ENCODE measurements at places on chromosomes 4 and X.

- no peak for DNase-seq
Measured at GRCh38 chr4:30068234-30068633, 651.9 kb upstream of the PCDH7 start.

- DNase-seq = no peak
Measured at GRCh38 chrX:110836451-110836850, 40.8 kb upstream of the CHRDL1 start.

DNA sequence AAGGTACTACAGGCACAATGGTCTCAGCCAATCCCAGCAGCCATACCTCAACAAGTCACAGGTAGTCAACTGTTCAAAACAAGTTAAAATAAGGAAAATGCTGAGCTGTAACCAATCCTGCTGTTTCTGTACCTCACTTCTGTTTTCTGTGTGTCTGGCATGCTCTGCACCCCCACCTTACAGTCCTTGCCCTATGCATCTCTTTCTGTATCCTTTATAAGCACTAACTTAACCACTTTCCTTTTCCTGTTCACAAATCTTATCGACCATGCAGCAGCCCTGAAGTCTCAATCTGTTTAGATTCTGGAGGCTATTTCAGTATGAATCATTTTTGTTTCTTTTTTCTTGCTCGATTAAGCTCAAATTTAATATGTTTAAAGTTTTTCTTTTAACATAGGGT lies 12.5 kb upstream of the FAM13A start:
- no peak for DNase-seq

DNA sequence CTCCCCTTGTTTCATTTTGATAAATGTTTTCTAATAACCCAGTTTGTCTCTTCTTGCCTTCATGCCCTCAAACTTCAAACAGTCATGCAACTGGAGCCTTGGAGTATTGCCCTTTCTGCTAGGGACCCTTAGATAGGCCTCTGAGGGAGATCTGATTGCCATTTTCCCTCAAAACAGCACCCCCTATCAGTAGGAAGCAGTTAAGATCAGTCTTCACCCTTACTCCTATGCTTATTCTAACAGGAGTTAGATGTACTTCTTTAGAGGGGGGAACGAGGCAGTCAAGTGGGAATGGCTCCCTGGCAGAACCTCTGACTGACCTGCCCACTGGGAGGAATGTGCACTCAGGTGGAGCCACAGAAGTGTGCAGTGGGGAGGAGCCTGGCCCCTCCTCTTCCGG lies 74.1 kb downstream of the FAM47A start:
- no peak for DNase-seq

DNA sequence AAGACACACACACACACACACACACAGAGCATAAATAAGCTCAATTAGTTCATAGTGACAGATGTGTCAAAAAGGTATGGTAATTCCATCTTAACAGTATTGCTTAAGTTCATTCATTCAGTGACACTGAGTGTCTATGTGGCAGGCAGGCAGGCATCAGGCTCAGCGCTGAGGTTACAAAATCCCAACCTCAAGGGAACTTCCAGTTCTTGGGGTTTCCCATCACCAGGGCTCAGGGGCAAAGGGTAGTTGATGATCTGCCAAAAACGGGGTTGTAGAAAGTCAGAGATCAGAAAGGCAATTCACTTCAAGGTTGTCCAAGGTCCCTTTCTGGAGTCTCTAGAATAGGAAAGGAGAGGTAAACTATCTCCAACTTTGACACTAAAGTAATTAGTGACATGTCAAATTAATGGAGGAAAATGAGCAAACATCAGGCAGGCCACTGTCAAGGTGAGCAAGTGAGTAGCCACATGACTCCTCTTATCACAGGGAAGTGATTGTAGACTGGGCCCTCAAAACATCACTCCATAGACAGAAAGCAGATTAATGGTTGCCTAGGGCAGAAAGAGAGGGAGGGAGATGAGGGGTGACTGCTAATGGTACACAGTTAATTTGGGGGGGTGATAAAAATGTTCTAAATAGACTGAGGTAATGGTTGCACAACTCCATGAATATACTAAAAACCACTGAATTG lies 41.8 kb downstream of the GPC4 start:
- DNase-seq = no peak

DNA sequence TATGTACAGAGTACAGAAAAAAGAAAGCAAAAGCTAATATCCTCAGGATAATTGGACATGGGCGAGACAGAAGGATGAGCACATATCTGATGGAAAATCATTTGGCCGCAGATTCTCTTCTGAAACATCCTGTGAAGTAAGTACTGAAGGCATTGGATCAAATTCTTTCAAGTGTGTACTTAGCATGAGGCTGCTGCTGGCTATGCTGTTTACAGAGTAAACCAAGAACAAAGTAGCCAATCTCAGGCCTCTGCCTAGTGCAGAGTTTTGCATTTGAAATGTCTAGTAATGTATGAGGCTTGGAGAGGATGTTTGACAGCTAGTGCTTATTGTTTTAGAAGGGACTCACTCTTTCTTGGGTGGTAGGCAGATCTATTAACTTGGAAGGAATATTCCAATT lies 128.5 kb downstream of the MAGEC2 start:
- DNase-seq = no peak

DNA sequence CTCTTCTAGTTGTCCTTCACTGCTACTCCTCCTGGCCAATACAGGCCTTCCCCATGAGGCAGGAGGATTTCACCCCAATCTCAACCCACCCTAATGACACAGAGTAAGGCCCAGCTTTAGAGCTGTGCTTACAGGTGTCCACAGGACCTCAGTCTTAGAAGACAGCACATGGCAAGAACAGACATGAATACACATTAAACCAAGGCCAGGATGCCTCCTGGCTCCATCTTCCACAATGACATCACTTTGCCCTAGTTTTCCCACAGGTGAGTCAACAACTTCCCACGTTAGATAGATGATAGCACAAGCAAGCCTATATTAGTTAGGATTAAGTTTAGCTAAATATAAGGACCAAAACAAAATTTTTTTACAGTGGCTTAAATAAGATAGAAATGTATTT lies 63.8 kb upstream of the NOCT start:
- DNase-seq = no peak

DNA sequence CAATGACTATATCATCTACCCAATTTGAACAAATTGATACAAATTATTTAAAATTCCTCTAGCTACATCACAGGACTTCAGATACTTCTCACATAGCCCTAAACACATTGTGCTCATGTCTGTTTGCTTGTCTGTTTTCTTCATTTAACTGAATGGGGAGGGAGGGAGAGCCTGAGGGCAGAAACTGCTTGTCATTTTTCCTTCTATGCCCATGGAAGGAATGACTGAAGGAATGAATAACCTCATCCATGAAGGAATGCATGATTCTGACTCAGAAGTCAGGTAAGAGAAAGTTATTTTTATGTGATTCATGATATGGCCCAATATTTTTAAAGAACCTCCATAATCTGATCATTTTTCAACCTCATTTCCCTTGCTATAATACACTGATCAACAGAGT lies 418.0 kb upstream of the PITX2 start:
- no peak for DNase-seq

DNA sequence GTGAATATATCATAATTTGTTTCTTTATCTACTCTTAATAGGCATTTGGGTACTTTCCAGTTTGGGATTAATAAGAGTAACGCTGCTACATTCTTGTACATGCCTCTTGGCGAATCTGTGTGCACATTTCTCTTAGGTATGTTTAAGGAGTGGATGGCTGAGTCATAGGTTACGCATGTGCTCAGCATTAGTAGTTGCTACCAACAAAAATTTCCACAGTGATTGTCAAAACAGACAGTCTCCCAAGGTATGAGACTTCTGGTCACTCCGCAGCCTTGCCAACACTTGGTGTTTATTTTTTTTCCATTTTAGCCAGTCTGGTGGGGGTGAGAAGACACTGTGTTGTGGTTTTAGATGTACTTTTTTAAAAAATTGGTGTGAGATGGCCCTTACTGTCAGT lies 44.6 kb downstream of the FGFBP1 start:
- DNase-seq = no peak

GRCh38 chrX:113770806-113771205 lies 813.1 kb upstream of the HTR2C start:
- DNase-seq = no peak

- no peak for DNase-seq
Measured at GRCh38 chr4:84722720-84723119, 139.8 kb downstream of the CDS1 start.

DNA sequence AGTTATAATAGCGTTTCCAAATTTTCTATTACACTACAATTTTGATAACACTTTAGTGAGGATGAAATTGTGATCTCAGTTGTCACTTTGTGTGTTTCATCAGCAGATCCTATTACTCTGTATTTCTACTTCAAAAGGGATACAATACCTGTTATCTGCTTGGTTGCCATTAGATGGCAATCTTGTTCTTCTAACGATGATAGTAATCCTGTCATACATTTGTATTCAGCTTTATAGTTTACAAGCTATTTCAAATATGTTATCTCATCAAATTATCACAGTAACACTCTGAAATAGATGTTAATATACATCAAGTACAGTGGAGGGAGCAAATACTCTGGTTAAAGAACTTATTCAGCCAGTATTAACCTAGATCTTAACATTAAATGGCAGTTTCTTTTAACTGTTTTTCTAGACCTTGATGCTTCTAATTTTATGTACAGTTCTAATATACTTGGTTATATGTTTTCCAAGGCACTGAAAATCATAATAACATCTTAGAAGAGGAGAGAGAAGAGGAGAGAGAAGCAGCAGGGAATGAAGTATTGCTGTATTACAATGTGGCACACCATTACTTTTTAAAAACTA lies 292.0 kb downstream of the CCSER1 start:
- peak; percentile 36 for DNase-seq

GRCh38 chrX:153905481-153906095 lies 1.1 kb downstream of the AVPR2 start:
- no peak for DNase-seq

- DNase-seq = no peak
Measured at GRCh38 chrX:108053218-108053617, 8.4 kb downstream of the VSIG1 start.

DNA sequence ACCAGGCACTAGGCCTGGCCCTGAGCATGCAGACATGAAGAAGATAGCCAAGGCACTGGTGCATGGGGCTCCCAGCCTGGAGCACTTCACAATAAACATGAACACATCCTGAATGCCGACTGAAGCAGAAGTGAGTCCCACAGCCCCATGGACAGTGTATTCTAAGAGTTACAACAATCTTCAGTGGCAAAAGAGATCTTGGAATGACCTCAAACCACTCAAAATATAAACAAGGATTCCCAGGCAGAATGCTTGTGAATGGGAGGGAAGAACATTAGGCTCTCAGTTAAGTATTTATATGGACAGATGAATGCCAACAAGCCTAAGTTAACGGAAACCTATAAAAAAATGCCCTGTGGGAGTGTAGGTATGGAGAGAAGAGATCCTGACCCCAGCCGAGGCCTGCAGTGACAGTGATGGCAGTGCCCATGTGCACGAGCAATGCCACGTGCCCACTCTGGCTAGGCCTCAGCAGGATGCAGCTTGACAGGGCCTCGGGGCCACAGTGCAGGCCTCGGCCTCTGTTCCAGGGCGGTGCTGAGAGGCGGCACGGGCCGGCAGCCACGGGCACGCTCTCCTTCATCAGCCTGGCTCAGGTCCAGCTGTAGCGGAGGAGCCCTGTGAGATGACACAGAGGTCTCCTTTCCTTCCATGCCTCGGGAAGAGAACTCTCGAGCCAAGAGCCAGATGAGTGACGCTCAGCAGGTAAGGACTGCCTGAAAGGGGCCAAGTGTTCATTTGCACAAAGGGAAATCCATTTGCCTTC lies 49.2 kb downstream of the IRF2 start:
- DNase-seq = no peak

GRCh38 chr4:114663083-114663482 lies 64.5 kb downstream of the UGT8 start:
- no peak for DNase-seq

DNA sequence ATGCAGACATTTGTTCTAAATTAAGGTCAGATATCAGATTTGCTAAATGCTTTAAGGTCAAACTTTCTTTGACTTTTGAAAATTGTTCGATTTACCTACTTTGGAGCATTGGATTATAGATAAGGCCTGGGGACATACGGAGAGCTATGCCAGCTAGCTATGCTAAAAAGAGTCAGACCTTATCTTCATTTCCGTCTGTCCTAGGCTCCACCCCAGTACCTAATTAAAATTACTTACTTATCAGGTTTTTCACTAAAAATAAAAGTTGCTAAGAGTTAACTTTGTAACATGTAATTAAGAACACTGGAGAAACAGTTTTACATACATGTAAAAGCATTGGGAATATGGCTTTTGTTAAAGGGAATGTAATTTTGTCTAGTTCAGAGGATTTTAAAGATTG lies 7.1 kb upstream of the TMEM35A start:
- no peak for DNase-seq
